ENCODE measurements at places on chromosomes 2 and 18.

DNA sequence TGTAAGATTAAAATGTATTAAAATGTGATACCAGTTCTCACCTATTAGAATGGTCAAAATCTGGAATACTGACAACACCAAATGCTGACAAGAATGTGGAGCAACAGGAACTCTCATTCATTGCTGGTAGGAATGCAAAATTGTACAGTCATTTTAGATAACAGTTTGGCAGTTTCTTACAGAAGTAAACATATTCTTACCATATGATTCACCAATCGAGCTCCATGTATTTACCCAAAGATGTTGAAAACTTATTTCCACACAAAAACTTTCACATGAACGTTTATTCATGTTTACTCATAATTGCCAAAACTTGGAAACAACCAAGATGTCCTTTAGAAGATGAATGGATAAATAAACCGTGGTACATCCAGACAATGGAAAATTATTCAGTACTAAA is 1193.5 kb upstream of the ACVR2A start:
- no peak for DNase-seq

DNA sequence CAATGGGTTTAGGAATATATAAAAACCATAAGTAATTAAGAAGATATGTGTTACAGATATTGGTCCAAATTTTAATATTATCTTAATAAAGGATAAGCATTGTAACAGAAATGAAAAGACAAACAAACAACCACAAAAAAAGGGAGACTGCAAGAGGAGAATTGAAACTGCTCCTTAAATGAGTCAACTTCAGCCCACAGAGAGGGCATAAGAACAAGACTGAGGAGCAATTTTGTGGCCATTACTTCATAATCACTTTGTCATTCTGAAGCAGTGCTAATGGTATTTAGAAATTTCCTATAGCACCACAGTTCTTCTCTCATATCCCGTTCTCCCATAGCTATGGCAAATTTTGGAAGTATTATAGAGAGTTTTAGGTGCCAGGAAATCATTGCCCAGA is 193.2 kb upstream of the HNMT start:
- DNase-seq: no peak

DNA sequence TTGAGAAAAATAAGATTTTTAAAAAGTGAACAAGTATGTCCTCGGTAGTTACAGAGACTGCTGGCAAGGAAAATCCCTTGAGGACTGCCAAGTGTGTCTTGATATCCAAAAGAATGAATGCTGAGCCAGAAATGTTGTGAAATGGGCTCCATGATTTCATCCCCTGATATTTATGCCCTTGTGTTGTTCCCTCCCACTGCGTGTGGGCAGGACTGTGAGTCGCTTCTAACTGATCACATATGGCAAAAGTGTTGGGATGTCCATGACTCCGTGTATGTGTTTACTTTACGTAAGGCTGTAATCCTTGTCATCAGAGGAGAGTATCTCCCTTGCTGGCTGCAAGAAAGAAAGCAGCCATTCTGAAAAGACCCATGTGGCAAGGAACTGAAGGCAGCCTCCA is 285.1 kb downstream of the SS18 start:
- no peak for DNase-seq

DNA sequence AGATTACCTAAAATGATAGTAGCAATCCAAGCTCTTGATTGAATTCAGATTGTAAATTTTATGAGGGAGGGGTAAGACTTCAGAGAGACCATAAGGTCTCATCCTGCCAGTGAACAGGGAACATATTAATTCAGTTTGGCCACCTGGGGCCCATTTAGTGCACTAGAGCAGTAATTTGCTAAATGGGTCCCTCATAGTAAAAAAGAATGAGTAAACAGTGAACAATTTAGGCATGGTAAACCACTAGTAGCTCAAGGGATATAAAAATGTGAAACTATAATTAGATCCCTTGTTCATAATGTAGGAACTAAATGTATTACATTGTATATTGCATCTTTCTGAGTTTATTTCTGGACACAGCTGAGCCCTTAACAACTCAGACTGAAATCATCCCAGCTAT is 4.9 kb upstream of the PHLPP1 start:
- no peak for DNase-seq

GRCh38 chr2:37558623-37559022 is 112.8 kb downstream of the CDC42EP3 start:
- no peak for DNase-seq

DNA sequence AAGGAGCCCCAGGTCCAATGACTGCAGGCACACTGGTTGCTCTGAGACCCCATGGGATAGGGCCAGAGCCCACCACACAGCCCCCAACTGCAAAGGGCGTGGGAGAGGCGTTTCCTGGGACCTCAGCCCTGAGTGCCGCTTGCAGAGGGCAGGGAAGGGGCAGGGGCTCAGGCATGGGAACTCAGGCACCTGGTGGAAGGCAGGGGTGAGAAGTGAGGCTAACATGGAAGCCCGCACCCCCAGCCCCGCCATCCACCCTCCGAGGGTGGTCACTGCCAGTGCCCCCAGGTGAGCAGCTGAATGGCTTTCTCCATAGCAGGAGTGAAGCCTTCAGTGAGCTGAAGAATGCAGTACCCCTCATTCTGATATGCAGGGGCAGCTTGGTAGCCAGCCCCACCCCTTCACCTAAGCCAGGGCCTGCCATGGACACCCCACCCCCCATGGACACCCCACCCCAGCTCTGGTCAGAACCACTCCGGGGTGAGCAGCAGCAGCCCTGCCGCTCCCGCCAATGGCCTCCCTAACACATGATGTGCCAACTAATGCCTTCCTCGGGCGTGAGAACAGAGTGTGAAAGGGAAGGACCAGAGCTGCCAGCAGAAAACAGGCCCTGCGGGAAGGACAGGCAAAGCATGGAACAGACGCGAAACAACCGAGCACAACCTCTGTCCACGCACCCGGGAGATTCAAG is 6.6 kb downstream of the KIF1A start:
- DNase-seq: no peak

- no peak for DNase-seq
Measured at GRCh38 chr2:218736531-218736930, 25.9 kb downstream of the TTLL4 start.

GRCh38 chr18:8516371-8517250 is 92.6 kb upstream of the RAB12 start:
- no peak for DNase-seq

DNA sequence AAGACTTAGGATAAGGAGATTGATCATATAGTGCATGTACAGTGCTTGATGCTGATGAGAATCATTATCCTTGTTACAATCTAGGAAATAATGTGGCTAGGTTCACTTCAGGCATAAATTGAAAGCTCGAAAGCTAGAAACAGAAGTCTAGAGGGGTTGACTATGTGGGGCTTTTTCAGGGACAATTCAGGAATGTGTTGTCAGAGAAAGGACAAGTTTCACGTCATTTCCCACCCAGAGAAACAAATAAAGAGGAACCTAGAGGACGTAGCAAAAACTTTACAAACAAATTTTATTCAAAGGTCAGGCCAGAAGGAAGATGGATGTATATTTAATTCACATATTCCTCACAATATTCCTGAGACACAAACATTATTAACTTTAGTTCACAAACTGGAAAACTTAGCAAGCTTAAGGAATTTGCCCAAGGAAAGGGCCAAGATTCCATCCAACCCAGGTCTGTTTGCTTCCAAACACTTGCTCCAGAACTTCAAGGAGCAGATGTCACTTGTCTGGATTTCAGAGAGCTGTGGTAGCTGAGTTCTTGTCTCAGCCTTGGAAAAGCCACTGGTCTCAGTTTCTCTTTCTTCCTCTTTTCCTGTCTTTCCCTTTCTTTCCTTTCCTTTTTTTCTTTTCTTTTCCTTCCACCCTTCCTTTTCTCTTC is 7.4 kb downstream of the CYRIA start:
- no peak for DNase-seq

- DNase-seq: no peak
Measured at GRCh38 chr18:32612651-32613050, 142.0 kb upstream of the GAREM1 start.

GRCh38 chr2:149902081-149902480 is 314.5 kb upstream of the MMADHC start:
- DNase-seq: no peak

DNA sequence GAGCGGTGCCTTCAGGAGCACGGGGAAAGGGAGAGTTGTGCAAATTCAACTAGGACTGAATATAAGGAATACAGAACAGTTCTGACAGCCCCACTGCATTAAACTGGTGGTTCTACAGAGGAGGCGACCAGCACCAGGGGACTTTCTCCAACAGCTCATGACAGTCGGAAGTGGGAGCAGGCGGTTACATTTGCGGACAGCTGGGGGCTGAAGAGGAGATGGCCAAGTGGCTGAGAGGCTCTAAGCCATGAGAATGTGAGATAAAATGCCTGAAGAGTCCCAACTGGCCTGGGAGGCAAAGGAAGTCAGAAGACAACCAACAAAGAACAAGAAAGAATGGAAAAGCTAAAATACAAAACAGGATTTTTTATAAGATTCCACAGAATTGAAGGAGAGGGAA is 141.3 kb downstream of the L3MBTL4 start:
- no peak for DNase-seq

DNA sequence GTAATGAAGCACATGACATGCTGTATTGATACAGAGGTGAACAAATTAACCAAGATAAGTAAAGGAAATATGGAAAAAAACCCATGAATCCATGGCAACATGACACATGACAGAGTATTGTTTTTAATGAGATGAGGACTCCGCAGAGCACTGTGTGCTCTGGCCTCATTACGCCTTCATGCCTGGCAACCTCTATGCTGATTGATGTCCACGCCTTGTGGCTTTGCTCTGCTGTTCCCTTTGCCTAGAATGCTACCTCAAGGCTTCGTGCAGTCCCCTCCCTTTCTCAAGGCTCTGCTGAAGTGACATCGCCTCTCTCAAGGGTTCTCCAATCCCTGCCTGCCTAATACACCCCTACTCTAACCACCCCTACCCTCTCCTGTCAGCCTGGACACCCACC is 8.4 kb downstream of the SIGLEC15 start:
- DNase-seq: no peak
